ENCODE measurements at places on chromosomes 3 and 15.

GRCh38 chr3:16512435-16513140 lies 911 bp downstream of the RFTN1 start:
- peak; percentile 82 for DNase-seq

DNA sequence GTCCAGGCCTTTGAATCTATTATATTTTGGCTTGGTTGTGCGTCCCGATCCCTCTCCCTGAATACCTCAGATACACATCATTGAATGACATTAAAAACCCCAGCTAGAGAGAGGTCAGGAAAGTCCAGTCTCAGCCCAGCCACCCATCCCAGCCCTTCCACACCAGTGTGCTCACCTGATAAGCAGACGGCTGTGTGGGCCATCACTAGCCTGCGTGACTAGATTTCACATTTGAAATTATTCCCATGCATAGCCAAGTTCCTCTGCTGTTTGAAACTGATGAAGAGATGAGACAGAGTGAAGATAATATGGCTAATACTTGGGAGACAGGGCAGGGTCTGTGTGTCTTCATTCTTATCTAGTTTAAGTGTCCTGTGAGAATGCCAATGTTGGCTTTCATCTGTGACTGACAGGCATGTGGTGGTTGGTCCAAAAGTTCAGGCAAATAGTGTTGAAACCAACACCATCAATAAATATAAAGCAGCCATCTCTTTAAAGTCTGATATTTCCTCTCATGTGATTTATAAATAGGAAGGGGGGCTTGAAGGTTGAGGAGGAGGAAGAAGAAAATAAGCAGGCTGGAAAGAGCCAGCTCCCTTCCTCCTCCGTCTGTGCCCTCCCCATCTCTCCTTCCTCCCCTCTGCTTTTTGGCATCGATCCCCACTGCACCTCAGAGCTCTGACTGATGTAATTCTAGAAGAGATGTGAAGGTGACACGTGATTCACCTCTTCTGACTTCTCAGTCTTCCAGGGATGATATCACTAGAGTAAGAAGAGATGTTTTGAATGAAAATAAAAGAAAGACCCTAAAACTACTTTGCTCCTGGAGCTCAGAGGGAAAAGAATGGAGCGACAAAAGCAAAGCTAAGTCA lies 5.1 kb downstream of the FAM43A start:
- no peak for DNase-seq

GRCh38 chr3:142645236-142645793 lies 49.1 kb downstream of the PLS1 start:
- DNase-seq: peak; percentile 59

DNA sequence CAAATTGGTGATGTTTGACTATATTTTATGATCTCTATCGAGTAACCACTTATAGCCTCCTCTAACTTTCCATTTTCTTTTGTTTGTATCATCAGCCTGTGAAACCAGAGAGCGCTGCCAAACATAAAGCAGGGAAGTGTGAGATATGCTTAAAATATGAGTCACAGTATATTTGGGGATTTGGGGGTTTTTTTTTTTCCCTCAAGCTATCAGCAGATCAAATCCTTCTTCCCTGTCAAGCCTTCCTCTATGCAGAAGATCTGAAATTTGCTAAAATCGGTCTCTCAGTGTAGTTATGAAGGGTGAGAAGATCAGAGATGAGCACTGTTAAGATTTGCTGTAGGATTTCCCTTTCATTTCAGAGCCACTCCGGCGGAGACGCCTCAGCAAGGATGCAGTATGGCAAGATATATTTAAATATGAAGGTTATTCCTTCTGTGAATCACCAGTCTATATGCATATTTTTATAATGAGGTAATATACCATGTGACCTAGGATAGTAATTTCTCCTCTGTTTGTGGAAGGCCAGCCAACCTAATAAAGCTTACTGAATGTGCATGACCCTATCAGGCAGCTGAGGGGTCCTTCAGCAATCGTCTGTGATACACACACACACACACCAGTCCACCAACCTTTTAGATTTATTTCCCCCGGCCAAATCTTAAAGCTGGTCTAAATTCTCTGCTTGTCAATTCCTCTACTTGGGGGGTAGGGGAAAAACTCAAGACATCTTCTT lies 474.1 kb downstream of the FOXP1 start:
- DNase-seq: peak; percentile 58

GRCh38 chr3:11671648-11672100 lies 28.0 kb upstream of the VGLL4 start:
- DNase-seq: peak; percentile 58

DNA sequence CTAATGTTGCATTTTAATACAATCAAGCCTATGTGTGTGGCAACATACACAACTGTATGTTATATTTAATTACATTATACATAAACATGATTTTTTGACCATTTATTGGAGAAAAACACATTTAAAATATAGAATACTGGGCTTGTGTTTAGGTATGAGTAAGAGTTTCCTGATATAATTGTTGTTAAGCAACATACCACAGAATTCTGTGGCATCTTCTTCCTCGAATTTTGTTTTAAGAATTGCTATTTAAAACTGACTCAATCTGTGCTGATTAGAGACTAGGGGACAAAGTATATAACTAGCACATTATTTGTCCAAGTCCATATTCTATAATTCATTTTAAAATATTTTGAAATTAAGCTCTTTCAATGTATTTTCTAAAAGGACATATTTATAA lies 376.8 kb upstream of the THBS1 start:
- no peak for DNase-seq

DNA sequence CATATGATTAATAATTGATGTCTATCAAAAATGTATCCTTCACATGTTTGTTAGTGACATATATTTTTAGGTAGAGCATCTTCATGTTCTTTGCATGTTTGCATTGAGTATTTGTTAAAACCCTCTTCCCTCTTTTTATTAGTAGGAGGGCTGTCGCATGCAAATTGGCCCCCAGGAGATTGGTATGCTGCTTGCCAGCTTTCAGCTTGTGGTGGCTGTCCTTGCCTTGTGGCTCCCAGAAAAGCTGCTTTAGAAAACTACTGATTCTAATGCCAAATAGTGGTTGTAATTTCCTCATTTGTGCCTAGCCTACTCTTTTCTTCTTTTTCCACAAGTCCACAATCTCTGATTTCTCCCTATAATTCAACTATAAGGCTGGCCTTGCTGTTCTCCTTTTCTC lies 886.8 kb downstream of the VGLL3 start:
- DNase-seq: no peak

DNA sequence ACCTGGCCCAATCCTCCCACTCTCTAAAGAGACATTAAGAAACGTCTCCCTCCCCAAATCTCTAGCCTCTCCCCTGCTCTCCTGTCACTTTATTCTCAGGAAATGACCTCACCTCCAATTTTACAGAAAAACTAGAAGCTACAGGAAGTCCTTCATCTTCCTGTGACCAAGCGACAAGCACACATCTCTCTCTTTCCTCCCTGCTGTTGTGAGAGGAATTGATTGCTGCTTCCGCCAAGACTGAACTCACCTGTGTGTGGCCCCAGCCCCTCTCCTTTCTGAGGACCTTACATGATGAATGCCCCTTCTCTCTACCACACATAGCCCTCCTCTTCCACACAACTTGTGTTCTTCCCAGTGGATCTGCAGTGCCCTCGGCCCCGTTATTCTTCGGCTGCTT lies 18.2 kb downstream of the DNAJB8 start:
- DNase-seq: no peak

GRCh38 chr3:69914395-69914794 lies 85.1 kb upstream of the SAMMSON start:
- DNase-seq: peak; percentile 35

- DNase-seq: no peak
Observed at GRCh38 chr3:72728958-72729467, 119.2 kb downstream of the SHQ1 start.

GRCh38 chr3:32865383-32865782 lies 47.6 kb downstream of the TRIM71 start:
- no peak for DNase-seq

GRCh38 chr3:36095238-36095637 lies 285.1 kb upstream of the STAC start:
- peak; percentile 55 for DNase-seq

- DNase-seq: peak; percentile 52
Observed at GRCh38 chr15:76147906-76148570, 88.3 kb downstream of the TMEM266 start.

- DNase-seq: no peak
Observed at GRCh38 chr3:10817506-10817905, 1.5 kb downstream of the SLC6A11 start.

DNA sequence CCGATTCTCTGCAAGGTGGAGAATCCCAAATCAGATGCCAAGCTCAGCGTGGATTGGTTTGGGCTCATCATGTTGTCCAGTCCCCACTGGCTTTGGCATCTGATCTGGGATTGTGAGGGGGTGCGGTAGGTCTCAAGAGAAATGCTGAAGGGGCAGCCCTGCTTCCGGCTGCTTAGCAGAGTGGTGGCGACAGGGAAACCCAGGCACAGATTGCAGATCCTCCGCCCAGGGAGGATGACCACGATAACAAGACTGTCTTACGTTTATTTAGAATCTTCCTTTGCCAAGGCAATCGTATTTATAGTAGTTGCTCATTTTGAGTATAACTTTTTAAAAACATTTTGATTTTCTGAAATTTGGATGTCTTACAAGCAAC lies 61.1 kb downstream of the SLC12A8 start:
- no peak for DNase-seq

GRCh38 chr3:83003917-83004316 lies 1242.5 kb upstream of the GBE1 start:
- no peak for DNase-seq

DNA sequence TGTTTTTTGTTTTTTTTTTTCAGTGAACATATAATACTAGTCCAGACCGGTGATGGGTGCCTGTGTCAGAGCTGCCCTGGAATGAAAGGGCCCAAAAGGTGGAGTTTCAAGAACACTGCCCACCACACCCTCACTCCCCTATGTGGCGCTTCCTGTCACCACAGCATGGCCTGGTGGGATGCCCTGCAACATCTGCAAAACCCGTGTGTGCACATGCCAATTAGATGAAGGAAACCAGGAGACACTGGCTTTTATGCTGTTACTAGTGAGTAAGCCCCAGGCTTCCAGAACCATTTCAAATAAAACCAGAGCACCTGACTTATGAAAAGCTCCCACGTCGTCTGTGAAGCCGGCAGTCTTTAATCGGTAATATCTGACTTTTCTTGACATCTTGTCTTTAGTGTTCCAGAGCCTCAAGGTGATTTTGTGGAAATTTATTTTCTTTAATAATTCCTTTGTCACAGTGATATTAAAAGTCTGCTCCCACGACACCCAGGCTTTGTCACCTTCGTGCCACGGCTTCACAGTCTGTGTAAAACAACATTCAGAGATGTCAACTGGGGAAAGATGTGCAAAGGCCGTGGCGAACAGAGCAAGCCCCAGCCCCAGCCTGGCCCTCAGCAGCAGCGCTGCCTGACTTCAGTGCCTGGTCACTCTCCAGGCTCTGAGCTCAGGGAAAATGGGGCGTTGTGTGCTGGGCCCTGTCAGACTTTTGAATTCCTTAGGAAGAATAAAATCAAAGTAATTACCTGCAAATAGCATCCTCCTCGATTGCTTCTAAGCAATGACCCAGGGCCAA lies 6.4 kb downstream of the CFAP92 start:
- no peak for DNase-seq

GRCh38 chr3:70247955-70248354 lies 64.5 kb downstream of the MDFIC2 start:
- no peak for DNase-seq

DNA sequence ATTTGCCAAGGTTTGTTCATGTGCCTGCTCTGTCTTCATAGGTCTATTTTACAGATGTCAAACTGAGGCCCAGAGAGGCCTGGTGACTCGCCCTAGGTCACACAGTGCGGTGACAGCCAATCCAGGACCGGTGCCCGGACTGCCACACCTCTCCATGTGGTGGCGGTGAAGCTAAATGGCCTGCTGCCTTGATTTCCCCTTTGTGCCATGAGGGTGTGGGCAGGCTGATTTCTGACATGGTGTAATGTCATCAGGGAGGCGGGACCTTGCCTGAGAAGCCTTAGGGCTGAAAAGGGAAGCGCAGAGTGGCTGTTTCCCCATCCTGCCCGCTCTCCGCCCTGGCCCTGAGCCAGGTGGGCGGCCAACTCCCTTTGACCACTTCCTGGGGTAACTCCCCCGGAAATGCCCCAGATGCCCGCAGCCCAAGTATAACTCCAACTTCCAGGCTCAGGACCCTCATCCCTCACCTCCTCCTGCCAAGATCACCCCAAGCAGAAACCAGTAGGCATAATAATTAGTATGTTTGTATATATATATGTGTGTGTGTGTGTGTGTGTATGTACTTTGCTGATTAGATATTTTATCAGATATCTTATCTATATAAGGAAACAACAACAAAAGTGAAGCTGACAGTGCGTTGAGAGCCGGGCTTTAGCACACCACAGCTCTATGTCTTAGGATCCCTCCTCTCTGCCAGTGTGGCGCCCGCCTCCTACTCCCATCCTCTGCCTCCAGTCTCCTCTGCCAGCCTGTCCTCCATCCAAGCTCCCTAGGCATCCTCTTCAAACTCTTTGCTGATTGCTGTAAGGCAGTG lies 63.9 kb downstream of the IQSEC1 start:
- DNase-seq: peak; percentile 97

DNA sequence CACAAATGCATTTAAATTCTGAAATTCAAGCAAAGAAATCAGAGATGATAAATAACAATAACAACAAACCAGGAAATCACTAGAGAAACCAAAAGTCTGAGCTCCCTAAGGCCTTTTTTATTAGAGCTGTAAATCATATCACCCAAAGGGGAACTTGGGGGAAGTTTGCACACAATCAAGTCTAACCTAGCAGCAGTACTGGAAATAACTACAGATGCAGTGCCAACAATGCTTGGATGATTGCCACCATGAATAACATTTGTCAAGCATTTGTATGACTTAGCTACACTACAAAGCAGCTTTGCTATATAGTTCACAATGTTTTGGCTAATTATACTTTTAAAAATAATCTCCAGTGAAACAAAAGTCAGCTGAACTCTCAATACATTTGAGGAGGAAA lies 27.8 kb downstream of the SHQ1 start:
- DNase-seq: peak; percentile 66

DNA sequence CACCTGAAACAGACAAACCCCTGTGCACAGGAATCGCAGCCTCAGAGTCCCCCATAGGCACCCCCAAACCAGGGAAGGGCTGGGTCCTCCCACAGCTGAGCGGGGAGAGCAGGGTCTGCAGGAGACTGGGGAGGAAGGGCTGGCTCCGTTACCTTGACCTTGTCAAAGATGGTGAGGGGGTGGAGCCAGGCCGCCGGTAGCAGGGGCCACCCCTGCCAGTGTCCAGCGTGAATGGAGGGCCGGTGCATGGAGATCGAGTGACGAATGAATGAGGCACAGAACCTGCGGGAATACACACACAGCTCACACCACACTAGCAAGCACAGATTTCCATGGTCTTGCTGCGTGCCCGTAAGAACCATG lies 102.2 kb downstream of the TMEM266 start:
- no peak for DNase-seq

GRCh38 chr3:37601832-37602231 lies 259.8 kb upstream of the CTDSPL start:
- no peak for DNase-seq
